ENCODE measurements at places on chromosomes 5 and 9.

DNA sequence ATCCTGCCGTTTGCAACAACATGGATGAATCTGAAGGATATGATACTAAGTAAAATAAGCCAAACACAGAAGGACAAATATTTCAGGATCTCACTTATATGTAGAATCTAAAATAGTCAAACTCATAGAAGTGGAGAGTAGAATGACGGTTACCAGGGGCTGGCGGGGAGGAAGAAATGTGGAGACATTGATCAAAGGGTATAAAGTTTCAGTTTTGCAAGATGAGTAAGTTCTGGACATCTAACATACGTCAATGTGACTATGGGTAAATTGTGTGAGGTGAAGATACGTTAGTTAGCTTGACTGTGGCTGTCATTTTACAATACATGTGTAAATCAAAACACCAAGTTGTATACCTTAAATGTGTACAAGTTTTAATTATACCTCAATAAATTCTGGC lies 200.3 kb downstream of the SNX18 start:
- no peak for DNase-seq

DNA sequence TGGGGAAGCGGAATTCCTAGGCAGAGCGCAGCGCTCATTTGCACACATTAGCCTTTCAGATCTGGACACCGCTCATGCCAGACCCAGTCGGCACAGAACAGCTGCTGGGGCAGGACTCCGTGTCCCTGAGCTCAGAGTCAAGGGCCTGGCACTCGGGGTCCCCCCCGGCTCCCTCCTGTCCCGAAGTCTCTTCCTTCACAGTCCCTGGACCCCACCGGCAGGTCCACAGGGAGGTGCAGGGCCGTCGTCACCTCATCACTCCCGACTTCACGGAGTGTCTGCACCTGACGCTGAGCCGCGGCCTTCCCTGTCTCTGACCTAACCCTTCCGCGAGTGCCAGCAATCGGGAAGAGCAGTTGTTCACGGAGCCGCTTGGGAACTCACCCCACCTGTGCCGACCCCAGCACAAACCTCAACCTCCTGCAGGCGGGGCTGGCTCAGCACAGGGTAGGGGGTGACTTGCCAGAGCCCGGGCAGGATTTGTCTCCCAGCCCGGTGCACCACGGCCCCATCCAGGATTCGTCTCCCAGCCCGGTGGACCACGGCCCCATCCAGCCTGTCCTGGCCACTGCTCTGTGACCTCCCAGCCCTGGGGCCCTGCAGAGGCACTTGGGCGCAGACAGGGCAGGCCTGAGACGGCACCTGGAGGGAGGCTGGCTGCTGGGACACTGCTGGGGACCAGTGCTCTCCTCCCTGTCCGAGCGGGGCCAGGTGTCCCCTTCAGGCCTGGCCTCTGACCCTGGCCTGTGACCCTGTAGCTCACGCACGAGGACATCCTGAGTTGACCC lies 9.9 kb upstream of the SLC9A3 start:
- no peak for DNase-seq

DNA sequence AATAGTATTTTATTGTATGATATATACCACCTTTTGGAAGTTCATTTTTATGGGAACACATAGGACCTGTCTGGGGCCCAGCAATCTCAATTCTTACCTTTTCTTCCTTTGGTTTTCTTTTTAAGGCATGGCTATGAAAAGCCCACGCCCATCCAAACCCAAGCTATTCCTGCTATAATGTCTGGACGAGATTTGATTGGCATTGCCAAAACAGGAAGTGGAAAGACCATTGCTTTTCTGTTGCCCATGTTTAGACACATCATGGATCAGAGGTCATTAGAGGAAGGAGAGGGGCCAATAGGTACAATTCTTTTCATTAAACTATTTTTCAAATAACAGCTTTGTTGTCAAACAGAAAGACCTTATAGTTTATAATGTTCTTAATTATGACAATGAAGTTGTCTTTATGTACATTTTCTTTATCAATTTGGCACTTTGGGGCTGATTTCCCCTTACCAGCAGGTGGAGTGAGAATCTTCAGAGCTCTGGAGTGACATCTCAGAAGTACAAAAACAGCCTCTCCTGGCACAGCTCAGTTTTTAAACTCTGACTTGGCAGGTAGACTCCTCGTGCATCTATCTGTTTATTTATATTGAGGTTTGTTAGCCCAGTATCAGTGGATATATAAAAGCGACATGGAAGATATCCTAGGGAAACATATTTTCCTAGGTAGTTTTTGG lies 25.8 kb downstream of the DDX46 start:
- peak; percentile 16 for DNase-seq

- peak; percentile 53 for DNase-seq
Measured at GRCh38 chr5:149317281-149318048, 27.8 kb upstream of the GRPEL2 start.

DNA sequence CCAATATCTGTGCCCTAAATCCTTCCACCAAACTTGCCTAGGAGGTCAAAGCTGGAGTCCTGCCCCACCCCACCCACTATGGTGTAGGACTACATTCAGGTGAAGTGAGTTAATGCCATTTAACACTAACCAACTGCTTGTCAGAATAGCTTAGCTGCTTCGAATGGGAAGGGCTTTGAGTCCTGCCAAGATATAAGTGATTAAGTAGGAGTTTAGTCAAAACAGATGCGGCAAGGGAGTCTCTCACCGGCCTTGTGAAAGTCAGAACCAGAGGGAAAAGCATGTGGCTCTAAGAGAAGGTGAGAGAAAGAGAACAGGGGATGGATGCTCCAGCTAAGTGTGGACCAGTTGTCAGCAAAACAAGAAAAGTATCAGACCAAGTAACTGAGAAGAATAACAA lies 132.6 kb downstream of the SPOCK1 start:
- DNase-seq = no peak
